ENCODE measurements at places on chromosomes 3 and 15.

DNA sequence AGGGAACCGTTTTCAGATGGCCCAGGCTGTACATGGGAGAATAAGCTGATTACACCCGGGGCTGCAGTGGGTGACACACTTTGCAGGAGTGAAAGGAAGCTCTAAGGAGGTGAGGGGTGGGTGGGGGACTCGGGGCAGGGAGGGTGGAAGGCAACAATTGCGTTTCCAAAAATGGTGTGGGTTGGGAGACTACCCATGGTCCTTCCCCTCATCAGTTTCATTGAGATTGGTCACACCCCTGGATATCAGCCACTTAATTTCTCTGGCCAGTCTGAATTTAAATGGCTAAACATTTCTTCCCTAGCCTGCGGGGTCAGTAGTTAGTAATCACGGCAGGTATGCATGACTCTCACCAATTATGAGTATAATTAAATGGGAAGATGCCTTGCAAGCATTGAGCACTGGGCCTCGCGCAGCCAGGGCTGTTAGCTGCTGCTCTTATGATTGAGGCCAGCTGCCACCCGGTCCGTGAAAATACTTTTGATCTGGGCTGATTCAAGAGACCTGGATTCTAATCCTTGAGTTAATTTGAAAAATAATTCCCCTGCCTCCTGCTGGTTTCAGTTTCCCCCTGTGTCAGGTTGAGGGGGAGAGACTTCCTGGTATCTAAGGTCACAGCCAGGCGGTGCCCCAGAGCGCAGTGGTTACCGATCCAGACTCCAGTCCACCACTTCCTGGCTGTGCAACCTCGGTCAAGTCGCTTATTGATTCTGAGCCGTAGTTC is 23.3 kb downstream of the SLC6A6 start:
- peak; percentile 68 for DNase-seq

GRCh38 chr3:124629497-124629896 is 100.8 kb upstream of the UMPS start:
- no peak for DNase-seq

GRCh38 chr15:36110659-36110993 is 468.8 kb upstream of the CDIN1 start:
- no peak for DNase-seq

- no peak for DNase-seq
These were observed 338.5 kb downstream of the RORA start for GRCh38 chr15:60890375-60891230.

DNA sequence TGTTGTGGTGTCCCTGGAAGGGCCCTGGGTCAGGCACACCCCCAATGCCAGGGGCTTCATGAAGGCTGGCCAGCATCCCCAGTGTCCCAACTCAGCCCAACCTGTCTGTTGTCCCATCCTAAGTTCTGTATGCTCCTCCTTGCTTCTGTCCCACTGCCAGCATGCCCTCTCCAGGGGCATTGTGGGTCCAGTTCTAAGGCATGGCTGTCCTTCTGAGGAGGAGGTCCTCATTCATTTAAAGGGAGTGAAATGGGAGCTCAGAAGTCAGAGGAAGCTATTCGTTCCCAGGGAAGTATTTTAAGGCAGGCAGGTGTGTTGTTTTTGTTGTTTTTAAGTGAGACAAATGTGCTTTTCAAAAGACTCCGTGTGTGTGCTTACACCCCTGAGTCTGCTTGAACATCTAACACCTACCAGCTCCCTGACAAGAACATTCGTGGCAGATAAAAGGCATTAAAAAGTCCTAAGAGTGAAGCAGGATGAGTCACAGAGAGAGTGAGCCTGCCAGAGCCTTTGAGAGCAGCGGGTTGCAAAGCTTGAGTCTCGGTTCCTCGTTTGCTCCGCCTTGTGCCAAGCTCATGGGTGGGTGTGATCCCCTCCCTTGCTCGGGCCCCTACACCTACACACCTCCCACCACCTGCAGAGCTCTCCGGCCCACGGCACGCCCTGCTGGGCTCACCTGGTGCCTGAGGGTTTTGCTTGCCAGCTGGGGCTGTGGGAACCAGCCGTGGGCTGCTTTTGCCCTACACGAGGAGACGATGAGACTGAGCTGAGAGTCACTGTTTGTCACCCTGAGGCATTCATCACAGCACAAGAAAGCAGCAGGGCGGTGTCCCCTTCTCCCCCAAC is 183.4 kb upstream of the TOPAZ1 start:
- DNase-seq = no peak
